ENCODE measurements at places on chromosomes 1 and 21.

DNA sequence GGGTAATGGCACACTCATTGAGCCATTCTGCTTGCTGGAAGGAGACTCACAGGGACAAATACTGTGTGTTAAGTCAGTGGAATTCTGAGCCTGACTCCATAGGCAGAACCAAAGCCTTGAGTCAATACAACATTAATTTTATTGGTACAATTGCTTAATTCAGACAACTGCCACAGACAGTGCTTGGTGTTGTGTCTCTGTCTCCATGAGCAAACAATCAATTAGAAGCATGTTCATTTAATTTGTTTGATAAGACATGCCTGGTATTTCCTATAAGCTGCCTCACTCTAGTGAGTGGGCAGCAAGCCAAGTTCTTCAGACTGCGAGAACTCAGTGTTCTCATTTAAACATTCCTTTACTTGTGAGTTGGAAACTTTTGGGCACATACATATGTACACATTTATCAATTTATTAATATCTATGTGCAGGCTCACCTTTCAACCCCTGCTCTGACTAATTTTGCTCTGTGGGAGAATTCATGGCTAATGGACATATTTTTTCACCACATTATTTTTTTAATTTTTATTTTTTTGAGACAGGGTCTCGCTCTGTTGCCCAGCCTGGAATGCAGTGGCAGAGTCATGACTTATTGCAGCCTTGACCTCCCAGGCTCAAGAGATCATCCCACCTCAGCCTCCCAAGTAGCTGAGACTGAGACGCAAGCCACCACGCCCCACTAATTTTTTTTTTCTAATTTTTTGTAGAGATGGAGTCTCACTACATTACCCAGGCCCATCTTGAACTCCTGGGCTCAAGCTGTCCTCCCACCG, 4.5 kb upstream of the SRSF10 start:
- DNase-seq: no peak

- no peak for DNase-seq
Measured at GRCh38 chr1:158813164-158813563, 18.0 kb upstream of the MNDA start.

- DNase-seq: no peak
Measured at GRCh38 chr1:234433563-234434285, 45.3 kb downstream of the TARBP1 start.

DNA sequence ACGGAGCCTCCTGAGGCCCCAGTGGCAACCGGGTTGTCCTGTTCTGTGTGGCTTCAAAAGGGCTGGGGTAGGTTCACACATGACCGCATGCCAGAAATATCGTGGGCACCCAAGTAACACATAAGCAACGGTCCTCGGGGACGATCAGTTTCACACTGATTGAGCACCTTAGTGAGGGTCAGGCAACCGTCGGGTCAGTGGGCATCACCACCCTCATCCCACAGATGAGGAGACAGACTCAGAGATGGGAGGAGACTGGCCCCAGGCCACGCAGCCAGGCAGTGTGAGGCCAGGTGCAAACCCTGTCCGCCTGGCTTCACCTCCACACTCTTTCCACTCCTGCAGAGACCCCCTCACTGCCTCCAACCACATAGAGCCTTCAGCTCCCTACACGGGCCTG, 309.8 kb downstream of the MATN1 start:
- no peak for DNase-seq

All from NCI-H2081 (cell line).